Cerebellum (tissue), 4 donors: ENCODE measurements at places on chromosomes 3 and 15. TPM values are rescaled to one million over a fixed set of nuclear protein-coding genes. Genes with fewer than 3 reads are reported as not detected.

GRCh38 chr15:78315686-78316282 lies 16.4 kb upstream of the SKIC8 start:
- no peak for DNase-seq

Gene ZMYND10
- total RNA-seq, result 5.4 TPM

- DNase-seq, result no peak
Measured at GRCh38 chr3:110624576-110624975, 447.0 kb upstream of the NECTIN3 start.

Gene GCSAM
- 0.27 TPM for total RNA-seq

Gene ZBTB38
- total RNA-seq, result 103 TPM

- no peak for DNase-seq
Measured at GRCh38 chr15:65050270-65050669, 5.1 kb downstream of the SLC51B start.

DNA sequence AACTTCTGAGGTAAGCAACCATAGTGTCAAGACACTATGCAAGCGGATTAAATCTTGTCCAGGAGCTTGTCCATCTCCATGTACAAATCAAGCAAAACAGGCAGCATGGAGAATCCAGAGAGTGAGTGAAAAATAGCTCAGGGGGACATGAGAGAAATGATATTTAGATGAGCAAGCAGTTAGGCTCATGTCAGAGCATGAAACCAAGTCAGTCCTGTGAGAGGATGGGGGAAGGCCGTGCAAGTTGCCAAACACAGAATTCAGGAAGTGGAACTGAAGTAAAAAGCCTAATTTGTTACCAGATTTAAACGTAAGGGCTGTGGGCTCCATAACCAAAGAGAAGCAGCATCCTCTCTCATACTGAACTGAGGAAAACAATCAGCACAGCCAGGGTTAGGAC lies 995.9 kb downstream of the MCTP2 start:
- DNase-seq, result no peak

Gene SLTM
- 120 TPM for total RNA-seq

- DNase-seq, result peak; percentile 51
Measured at GRCh38 chr15:65980824-65981456, 111.6 kb downstream of the RAB11A start.

- DNase-seq, result no peak
Measured at GRCh38 chr15:90807074-90807785, 61.2 kb upstream of the FURIN start.

DNA sequence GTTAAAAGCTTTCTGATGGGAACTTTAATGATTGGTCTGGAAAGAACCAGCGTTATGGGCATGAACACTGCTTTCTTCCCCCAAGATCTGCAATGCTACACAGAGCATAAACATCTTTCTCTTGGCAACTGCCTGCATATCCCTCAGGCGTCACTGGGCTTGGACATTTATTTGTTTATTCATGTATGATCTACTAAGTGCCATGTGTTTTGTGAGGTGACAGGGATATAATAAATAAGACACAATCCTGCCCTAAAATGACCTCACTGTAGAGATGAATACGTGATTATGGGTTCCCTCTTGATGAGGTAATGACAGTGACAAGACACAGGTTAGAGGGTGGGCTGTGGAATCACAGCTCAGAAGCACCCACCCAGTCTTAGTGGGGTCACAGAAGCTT lies 485.3 kb downstream of the PDCD6IP start:
- no peak for DNase-seq

- no peak for DNase-seq
Measured at GRCh38 chr3:110576960-110577359, 494.7 kb upstream of the NECTIN3 start.

Gene RGMA
- total RNA-seq, result 26.3 TPM

- no peak for DNase-seq
Measured at GRCh38 chr3:48258530-48258929, 17.6 kb downstream of the ZNF589 start.
